ENCODE measurements at places on chromosomes 16 and 17.

DNA sequence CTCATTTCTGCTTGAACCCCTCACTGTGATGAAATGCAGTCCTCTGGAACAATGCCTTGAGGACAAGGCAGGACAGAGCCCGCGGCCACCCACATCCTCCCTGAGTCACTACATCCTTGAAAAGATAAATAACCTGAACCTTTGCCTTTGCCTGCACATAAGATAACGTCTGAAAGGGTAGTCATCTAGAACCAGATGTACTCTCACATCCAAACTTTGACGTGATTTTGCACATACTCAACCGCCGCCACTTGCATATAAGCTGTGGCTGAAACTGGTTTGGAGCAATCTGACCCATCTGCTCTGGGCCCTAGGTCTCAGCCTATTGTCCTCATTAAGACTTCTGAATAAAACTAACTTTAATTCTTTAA, 252.1 kb downstream of the PHKB start:
- DNase-seq, result no peak

DNA sequence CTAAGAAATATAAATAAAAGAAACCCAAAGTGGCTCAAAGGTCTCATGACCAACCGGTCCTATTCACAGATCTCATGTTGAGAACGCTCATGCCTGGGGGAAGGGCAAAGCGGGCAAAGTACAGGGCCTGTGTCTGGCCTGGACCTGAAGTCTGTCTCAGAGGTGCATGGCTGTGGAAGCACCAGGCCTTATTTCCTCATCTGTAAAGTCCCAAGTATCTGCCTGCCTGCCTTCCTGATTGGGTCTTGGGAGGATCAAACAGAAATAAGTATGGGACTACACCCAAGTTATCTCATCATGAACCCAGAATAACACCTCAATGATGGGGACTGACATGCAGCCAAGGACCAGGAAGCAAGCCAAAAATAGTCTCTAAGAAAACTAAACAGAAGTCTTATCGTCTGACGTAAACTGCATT, 14.2 kb downstream of the AXIN2 start:
- DNase-seq, result no peak

DNA sequence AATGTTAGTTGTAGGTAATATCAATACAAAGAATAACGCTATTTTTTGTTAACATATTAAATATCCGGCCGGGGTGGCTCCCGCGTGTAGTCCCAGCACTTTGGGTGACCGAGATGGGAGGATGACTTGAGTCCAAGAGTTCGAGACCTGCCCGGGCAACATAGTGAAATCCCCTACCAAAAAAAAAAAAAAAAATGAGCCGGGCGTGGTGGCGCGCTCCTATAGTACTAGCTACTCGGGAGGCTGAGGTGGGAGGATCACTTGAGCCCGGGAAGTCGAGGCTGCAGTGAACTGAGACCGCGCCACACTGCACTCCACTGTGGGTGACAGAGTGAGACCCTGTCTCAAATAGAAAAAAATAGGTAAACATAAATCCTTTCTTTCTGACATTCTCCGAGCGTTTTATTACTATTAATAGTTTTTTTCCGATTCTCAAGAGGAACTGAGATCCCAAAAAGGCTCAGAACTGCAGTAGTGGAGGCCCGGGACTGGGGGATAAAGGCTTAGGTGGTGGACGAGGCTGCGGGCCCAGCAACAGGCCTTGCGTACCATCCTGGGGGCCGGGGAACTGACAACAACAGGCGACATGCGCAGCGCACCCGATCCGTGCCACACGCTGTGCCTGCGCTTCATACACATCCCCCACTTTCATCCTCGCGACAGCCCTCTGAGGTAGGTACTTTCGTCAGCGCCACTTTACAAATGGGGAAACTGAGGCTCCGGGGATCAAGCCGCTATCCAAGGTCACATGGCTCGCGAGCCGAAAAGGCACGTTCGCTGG, 919 bp downstream of the N4BP1 start:
- no peak for DNase-seq

- no peak for DNase-seq
These were observed 709 bp downstream of the STAT5A start for GRCh38 chr17:42288803-42289610.

- no peak for DNase-seq
These were observed 516.2 kb upstream of the CA10 start for GRCh38 chr17:52674686-52675085.

All from SIG-M5 (cell line).